Vagina (tissue), 2 donors: ENCODE measurements at places on chromosomes 12 and 14.

DNA sequence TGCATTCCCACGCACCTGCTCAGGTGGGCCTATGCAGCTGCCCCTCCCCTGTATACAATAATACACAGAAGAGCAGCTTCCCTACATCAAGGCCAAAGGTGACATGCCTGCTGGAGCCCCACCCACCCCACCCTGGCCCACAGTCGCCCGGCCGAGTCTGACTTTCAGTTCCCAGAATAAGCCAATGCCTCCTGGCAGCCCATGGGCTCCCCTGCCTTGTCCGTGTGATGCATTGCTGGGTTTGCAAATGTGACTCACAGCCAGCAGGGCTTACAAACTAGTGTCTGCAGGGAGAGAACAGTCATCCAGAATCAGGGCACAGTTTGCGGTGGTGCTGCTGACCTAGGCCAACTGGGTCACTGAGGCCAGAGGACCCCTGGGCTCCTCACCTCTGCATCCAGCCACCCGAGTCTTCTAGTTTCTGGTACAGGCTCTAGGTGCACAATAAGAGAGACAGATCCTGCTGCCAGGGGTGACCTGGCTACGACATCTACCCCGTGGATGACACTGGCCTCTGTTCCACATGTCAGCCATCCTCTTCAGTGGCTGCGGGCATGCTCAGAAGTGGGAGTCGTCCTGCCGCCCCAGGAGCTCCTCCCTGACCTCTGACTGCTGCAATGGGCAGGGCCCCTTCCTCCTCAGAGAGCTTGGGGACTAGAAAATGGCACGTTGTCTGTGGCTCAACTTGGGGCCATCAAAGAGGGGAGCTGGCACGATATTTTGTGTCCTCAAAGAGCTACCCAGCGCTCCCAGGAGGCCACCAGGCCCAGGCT, 84.5 kb downstream of the CHGA start:
- DNase-seq, result no peak

- no peak for DNase-seq
Observed at GRCh38 chr14:50452296-50452695, 55.6 kb upstream of the CDKL1 start.

- no peak for DNase-seq
Observed at GRCh38 chr12:84840356-84840755, 72.2 kb downstream of the SLC6A15 start.

- DNase-seq, result no peak
Observed at GRCh38 chr12:120909633-120910298, 5.6 kb upstream of the SPPL3 start.

- no peak for DNase-seq
Observed at GRCh38 chr12:109433618-109434017, 43.5 kb downstream of the KCTD10 start.

DNA sequence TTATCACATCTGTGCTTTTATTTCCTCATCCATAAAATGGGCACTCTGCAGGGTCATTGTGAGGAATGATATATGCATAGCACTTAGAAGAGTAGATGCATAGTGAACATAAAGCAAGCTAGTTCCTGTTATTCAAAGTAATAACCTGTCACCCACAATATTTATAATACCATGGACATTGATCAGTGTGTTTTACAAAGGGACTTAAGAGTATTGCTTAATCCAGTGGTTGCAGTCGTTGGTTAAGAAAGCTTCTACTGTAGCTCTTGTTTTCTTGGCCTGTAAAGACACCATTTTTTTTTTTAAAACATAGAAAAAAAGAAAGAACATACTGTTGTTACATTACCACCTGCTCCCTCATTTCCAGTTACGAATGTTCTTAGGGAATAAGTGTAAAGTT, 13.1 kb downstream of the METAP2 start:
- DNase-seq, result no peak

DNA sequence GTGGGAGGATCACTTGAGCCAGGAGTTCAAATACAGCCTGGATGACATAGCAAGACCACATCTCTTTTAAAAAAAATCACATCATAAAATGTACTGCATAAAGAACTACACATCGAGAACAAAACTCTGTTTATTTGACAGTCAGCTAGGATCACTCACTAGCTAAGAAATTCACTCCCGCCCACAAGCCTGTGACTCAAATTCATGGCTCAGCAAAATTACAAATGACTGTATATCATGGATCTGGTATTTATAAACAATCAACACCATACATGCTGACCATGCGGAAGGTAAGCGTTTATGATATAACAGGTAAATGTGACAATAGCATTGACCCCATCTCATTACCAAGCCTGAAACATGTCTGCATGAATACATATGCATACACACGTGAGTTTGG, 206.5 kb downstream of the EFCAB11 start:
- DNase-seq, result no peak
